ENCODE measurements at places on chromosomes 4 and X.

- DNase-seq = no peak
These were observed 16.5 kb upstream of the FGFR3 start for GRCh38 chr4:1776521-1777161.

DNA sequence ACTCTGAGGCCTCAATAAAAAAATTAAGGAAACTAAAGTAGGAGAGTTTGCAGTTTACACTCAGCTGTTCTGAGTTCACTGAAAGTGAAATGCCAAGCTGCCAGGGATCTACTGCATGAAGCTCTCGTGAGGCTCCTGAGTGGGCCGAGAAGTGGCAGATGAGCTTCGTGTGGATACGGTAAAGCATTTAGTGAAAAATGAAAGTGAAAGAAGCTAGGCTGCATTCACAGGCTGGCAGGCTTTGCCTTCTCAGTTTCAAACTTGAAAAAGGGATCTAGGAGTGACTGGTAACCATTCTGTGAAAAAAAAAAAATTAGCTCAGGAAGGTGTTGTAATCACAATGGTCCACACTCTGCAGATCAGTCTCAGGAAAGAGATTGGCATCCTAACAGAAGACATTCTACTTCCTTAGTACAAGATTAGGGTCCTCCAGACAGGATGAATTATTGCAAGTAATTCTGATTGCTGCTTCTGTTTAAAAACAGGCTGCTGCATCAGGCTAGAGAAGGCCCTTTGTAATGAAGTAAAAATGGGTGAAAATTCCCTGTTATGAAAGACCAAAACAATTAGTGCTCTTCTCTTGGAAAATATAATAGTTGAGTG is 679.9 kb downstream of the RPA4 start:
- DNase-seq = peak; percentile 48

GRCh38 chr4:3436798-3437581 is 4.8 kb upstream of the HGFAC start:
- peak; percentile 92 for DNase-seq

GRCh38 chr4:4491396-4491893 is 50.4 kb downstream of the STX18 start:
- DNase-seq = no peak

- no peak for DNase-seq
These were observed 78.5 kb downstream of the APBB2 start for GRCh38 chr4:41135801-41136200.

DNA sequence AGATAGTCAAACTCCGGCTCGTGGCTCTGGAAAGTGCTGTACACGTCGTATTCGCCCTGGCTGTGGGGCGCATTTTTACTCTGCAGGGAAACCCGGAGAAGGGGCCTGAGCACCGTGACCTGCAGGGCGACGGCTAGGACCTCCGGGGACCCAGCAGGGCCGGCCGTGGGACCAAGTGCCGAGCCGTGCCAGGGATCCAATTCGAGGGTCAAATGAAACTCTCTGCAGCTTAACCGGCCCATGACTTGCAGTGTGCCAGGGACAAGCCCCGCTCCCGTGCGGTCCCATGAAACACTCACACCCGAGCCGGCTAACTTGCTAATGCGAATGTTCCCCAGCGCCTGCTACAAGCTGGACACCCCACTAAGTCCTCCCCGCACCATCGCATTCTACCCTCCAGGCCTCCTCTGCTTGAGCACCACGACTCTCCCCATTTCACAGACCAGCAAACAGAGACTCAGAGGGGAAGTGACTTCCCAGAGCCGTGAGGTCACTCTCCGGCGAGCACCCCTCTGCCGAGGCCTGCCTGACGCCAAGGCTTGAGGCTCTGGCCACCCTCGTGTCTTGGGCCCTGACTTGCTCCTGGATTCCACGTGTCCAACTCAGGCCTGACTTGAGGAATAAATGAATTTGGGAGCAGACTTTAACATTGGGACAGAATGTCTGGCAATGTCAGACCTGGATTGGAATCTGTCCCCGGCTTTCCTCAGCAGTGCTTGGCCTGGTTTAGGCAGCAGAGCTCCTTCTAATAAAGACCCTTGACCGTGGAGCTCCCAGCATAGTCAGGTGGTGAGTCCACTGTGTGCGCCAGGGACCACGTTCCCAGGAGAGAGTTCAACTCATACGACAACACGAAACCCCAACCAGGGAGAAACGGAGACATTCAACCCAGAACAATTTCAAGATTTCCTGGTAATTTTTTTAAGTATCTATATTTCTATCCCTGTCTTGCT is 93.6 kb downstream of the PPP2R2C start:
- DNase-seq = no peak

GRCh38 chrX:1462596-1463251 is 10.0 kb upstream of the ASMTL start:
- no peak for DNase-seq

DNA sequence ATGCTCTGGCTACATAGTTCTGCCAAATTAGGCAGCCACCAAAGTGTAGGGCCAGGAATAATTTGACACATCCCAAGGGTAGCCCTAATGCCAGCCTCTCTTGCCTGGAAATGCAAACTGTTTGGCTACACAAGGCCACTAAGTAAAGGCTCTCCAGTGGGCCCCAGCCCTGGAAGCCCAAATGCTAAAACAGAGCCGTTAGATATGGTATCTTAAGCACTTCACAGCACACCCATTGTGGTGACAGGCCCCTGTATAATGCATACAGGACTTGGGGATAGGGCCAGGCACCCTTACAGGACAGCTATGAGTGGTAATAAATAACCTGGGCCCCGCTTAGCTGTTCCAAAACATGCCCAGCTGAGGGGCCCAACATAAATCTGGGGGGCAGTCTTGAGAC is 623.9 kb downstream of the BCOR start:
- no peak for DNase-seq
